GM23248 (cell line): ENCODE measurements at places on chromosomes 11 and 22. TPM values are rescaled to one million over a fixed set of nuclear protein-coding genes. Genes with fewer than 3 reads are reported as not detected.

The TMEM191B gene
- polyA plus RNA-seq: 0.30 and 1.0 TPM in 2 replicates

GRCh38 chr11:110184456-110184855 lies 91.3 kb downstream of the ZC3H12C start:
- no peak for DNase-seq

GRCh38 chr11:60974726-60975125 lies 3.2 kb downstream of the CD6 start:
- DNase-seq: no peak

- peak; percentile 33 for DNase-seq
These were observed 10.2 kb upstream of the CLNS1A start for GRCh38 chr11:77647654-77648305.

- DNase-seq: no peak
These were observed 44.0 kb downstream of the IGF2 start for GRCh38 chr11:2095198-2095520.

DNA sequence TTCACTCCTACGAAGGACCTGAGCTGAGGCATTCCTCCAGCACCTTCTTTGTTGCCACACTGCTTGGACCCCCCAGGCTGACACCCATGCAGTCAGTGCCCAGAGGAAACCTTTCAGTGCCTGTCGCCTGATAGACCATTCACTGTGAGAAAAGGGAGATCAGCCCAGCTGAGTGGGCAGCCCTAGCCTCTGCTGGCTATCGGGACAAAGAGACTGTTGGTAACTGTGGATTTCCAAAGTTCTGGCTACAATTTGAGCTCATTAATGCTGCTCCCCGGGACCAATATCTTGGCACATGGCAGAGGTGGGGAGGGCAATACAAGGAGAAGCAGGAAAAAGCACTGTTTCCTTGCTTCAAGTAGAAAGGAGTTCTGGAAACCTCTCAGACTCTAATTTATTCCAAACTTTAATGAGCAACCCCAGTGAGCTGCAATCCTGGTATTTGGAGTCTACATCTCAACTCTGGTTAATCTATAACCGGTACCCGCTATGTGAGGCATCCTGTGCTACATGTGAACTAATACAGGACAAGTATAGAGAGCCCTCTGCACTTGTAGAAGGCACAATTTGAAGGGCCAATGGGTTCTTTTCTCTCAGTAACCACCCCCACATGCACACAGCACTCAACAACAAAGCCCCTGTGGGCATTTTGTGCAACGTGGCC lies 200.7 kb upstream of the NCAM1 start:
- no peak for DNase-seq

DNA sequence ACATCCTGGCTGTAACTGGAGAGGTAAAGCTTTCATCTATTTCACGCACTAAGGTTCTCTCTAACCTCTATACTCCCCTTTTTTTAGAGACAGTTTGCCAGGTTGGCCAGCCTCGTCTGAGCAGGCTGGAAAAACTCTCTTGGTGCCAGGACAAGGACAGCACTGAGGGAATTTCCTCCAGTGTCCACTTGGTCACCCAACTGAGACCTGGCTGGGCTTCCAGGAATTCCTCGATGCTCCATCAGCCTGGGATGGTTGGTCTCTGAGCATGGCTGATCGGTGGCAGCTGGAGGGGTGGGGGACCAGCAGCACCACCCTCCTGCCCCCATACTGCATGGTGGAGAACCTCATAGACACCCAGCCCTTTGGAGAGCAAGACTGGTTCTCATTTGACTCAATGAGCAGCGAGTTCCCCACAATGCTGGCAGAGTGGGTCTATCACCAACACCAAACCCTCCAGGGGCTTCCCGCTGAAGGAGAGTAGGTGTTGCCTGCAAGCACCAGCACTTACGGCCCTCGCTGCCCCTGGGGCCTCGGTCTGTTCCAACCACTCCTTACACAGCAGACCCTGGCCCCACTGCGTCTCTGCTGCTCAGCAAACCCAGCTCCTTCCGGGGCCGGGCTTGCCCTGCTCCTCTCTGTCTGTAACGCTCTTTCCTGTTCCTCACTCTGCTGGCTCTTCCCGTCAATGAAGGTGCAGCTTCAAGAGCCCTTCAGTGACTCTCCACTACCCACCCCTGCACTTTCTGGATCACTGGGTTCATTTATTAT lies 122.2 kb downstream of the ST3GAL4 start:
- DNase-seq: no peak

GRCh38 chr11:27081056-27081455 lies 40.4 kb downstream of the BBOX1 start:
- peak; percentile 17 for DNase-seq

DNA sequence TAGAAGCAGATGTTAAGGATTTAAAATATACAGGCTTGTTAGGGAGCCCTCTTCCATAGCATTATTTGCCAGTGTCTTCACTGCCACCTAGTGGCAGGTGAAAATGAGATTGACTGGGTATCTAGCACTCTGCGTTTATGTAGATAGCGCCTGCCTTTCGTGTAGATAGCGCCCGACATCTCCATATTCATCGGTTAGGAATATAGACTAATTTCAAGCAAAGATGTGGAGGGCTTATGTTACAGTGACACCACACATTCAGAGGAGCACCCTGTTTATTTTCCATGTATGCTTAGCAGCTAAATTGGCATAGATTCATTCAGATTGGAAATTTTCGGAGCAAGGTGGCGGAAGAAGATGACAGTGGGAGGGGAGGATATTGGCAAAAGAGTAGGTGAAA lies 72.0 kb downstream of the SLC5A12 start:
- DNase-seq: peak; percentile 73

DNA sequence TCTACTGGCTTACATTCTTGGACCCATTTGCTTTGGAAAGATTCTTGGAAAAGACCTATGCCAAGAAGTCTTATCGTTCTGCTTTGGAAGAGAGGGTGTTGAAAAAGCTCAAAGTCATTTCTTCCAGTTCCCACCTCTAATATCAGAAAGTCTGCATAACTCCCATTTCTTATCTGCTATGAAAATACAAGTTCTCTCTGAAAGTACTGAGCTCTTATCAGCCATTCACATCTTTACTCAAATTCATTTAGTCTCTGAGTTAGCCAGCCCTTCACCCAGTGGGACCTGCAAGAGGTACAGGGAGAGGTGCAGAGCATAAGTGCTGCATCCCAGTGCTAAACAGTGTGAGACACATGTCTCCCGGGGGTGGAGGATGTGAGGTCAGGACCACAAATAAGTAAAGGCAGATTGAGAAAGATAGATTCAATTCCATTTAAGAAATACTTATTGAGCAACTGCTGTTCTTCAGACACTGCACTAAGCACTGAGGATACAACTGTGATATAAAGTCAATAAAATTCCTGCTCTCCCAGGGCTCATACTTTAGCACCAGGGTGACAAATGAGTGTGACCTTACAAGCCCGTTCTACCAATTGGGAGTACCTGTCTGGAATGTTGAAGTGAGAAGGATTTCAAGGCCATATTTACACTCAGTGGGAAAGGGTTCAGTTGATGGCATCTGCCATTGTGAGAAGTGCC lies 76.7 kb downstream of the PISD start:
- peak; percentile 72 for DNase-seq

- no peak for DNase-seq
These were observed 637.5 kb upstream of the FAT3 start for GRCh38 chr11:91587131-91587530.

DNA sequence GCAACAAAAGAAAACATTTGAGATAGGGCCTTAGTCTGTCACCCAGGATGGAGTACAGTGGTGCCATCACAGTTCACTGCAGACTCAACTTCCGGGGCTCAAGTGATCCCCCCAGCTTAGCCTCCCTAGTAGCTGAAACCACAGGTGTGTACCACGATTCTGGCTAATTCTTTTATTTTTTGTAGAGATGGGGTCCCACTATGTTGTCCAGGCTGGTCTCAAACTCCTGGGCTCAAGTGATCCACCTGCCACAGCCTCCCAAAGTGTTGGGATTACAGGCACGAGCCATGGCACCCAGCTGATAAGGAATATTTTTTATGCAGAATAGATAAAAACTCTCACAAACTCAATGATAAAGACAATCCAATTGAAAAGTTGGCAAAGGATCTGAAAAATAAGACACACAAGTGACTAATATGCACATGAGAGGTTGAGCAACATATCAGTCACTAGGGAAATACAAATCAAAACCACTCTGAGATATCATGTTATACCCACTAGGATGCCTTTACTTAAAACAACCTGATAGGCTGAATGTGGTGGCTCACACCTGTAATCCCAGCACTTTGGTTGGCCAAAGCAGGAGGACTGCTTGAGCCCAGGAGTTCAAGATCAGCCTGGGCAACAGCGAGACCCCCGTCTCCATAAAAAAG lies 33.9 kb upstream of the CLTCL1 start:
- peak; percentile 39 for DNase-seq
